Fibroblast of pulmonary artery (primary cell): ENCODE measurements at places on chromosomes 11 and 22.

- no peak for DNase-seq
Measured at GRCh38 chr22:44247923-44248892, 64.5 kb downstream of the SHISAL1 start.

- DNase-seq, result peak; percentile 71
Measured at GRCh38 chr22:43273902-43274484, 69.2 kb downstream of the SCUBE1 start.

DNA sequence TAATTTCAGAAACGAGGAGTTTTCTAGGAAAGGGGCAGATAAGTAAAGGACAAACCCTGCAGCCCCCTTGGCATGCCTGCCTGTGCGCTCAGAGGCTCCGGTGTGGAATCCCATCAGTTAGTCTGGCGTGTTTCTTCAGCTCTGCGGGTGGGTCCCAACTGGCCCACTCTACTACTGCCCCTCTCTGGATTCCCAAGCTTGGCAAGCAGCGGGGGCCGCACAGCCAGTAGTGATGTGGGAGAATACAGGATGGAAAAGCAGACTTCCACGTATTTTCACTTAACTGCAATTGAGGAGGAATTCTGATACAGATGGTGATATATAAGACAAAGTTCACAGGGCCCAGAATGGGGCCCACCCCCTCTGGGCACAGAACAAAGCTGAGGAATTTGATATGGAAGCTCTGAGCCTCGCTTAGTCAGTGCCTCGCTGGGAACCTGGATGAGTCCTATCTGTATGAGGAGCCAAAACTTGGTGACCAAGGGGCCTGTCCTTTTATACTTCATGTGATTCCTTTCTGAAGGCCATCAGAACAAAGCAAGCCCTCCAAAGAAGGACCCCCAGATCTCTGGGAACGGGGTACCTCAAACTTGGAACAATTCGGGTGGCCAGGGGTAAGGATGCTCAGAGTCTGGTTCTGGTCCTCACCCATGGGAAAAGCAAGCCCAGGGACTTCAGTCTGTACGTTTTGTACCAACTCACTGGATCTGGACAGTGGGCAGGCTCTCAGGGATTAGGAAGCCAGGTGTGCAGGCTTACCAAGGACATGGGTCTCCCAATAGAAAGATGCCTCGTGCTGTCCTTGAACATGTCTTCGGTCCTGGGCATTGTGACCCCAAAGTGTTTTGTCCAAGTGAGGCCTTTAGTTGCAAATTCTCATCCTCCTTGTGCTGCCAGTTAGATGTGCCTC, 26.0 kb downstream of the RELT start:
- DNase-seq, result no peak

DNA sequence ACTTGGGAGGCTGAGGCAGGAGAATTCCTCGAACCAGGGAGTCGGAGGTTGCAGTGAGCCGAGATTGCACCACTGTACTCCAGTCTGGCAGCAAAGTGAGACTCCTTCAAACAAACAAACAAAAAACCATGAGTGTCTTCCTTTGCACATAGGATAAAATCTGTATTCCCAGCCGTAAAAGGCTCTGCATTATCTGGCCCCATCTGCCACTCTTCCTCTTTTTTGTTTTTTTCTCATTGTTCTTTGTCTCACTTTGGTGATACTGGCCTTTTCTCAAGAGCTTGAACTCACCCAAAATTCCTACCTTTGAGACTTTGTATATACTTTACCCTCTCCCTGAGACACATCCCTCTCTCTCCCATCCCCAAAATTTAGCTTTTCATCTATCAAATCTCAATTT, 17.6 kb downstream of the FDX1 start:
- no peak for DNase-seq

DNA sequence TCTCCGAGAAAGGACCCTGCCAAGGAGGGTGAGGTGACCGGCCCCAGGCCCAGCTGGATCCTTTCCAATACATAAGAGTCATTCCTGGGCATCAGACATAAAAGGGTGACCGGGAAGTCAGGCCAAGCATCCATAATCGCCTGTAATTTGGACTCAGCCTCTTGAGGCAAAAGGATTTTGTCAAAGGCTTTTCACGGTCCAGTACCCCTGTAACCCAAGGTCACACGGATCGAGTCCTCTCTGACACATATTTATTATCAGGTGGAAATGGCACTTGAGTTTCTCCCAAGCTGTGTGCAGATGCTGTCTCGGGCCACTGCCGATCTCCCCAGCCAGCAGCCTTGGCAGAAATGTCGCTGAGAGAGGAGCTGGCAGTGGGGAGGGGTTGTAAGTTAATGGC, 556.5 kb downstream of the MN1 start:
- DNase-seq, result no peak

- peak; percentile 39 for DNase-seq
Measured at GRCh38 chr22:23248583-23248982, 68.3 kb downstream of the BCR start.

GRCh38 chr11:90705661-90706060, 482.8 kb upstream of the CHORDC1 start:
- DNase-seq, result no peak
